ENCODE measurements at places on chromosomes 7 and 10. TPM values are rescaled to one million over a fixed set of nuclear protein-coding genes. Genes with fewer than 3 reads are reported as not detected.

DNA sequence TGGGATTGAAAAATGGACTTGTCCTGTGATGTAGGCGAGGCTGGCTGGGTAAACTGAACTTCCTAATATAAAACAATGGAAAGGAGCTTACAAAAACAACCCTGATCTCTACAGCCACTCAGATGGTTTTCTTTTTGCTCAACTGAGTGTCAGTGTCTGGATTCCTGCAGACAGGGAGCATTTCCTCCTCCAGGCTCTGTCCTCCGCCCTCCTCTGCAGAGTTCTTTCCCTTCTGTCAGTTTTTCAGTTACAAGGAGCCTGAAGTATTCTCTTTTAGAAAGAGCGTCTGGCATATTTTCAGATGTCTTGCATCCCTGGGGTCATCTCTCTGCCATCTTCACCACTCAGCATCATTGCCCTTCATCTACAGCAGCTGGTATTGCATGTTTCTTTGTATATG, 50.0 kb upstream of the PITRM1 start:
- no peak for DNase-seq

Gene HHEX
- 3.5 TPM for total RNA-seq

Gene KLF14
- under 0.01 TPM for total RNA-seq

Gene TRIM74
- total RNA-seq: not detected

- DNase-seq: peak; percentile 16
Measured at GRCh38 chr7:95190515-95190914, 133.8 kb downstream of the PON1 start.

- DNase-seq: no peak
Measured at GRCh38 chr10:898141-898540, 33.4 kb downstream of the LARP4B start.

Gene NET1
- 45.4 TPM for total RNA-seq

Gene SPDYE2
- total RNA-seq: not detected

- no peak for DNase-seq
Measured at GRCh38 chr7:121603886-121604285, 207.8 kb upstream of the FAM3C start.
